ENCODE measurements at places on chromosomes 11 and 22.

- no peak for DNase-seq
Measured at GRCh38 chr11:102111011-102111786, 952 bp downstream of the YAP1 start.

- DNase-seq: no peak
Measured at GRCh38 chr11:107747622-107748021, 35.8 kb upstream of the SLN start.

- DNase-seq: peak; percentile 44
Measured at GRCh38 chr11:73972187-73972586, 10.5 kb downstream of the UCP2 start.

- DNase-seq: no peak
Measured at GRCh38 chr11:22703040-22703439, 36.6 kb downstream of the GAS2 start.

All from CD4-positive, alpha-beta T cell treated with Interleukin-17A for 1 hour (primary cell).